Panc1 (cell line): ENCODE measurements at places on chromosomes 11 and 22. TPM values are rescaled to one million over a fixed set of nuclear protein-coding genes. Genes with fewer than 3 reads are reported as not detected.

The SMIM35 gene
- not detected for total RNA-seq

The PRSS23 gene
- 355 TPM for total RNA-seq

- no peaks in the 10 kb centered on the region for H3K27me3 ChIP-seq
- no peak for DNase-seq
- no peaks in the 10 kb centered on the region for H3K4me1 ChIP-seq
These were observed 53.8 kb downstream of the ADM start for GRCh38 chr11:10358696-10359095.

DNA sequence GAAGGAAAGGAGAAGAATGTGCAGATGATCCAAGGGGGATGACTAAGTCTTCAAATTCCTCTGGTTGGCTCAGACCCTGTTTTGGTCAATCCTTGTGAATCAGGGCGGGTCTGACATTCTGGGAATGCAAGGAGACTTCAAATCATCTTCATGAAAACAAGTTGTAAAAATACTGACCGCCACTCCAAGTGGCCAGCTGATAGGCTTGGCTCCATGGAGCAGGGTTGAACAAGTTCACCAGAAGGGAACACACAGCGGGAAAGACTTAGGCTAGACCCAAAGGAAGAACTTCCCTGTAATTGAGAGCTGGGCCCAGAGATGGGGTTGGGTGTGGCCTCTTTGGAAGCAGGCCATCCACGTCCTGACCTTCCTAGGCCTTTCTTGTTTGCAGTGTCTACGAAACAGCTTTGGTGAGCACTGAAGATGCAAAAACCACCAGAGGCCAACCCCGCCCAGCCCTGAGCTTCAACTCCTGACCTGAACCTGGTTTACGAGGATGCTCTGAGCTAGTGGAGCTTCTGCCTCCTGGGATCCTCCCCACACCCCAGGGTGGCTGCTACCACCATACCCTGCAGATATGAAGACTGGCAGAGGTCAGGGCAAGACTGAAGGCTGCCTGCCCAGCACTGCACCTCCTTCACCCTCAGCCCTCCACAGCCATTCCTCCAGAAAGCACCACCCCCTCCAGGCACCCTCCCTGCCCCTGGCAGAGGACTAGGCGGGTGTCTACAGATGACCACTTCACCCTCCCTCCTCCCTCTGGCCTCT lies 26.1 kb downstream of the GDPD5 start:
- H3K27ac ChIP-seq = no peak overlapping the region
- no peaks in the 10 kb centered on the region for H3K4me1 ChIP-seq
- no peaks in the 10 kb centered on the region for H3K27me3 ChIP-seq
- no peak overlapping the region for H3K4me3 ChIP-seq
- no peak for DNase-seq
